Stimulated activated CD4-positive, alpha-beta T cell treated with anti-CD3 and anti-CD28 coated beads, Interleukin-2, amount 100 ng/mL, for 4 hours (primary cell): ENCODE measurements at places on chromosomes 11 and 22.

DNA sequence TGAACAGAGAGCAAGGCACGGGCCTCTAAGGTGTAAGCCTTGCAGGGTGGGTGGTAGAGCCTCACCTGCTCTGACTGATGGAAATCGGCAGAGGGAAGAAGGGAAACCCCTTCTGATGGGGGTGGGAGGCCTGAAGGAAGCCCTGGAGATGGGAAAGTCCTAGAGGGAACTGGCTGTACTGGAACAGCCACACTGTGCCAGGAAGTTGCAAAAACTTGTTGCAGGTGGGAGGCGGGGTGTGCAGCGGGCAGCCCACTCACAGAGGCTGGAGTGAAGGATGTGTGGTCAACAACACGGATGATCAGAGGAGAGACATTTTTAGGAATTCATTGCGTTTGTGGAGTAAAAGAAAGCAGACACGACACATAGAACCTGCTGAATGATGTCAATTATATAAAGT, 91.3 kb downstream of the ZC3H12C start:
- no peak for DNase-seq

- DNase-seq, result no peak
Observed at GRCh38 chr22:44659140-44659539, 42.9 kb upstream of the PRR5 start.

DNA sequence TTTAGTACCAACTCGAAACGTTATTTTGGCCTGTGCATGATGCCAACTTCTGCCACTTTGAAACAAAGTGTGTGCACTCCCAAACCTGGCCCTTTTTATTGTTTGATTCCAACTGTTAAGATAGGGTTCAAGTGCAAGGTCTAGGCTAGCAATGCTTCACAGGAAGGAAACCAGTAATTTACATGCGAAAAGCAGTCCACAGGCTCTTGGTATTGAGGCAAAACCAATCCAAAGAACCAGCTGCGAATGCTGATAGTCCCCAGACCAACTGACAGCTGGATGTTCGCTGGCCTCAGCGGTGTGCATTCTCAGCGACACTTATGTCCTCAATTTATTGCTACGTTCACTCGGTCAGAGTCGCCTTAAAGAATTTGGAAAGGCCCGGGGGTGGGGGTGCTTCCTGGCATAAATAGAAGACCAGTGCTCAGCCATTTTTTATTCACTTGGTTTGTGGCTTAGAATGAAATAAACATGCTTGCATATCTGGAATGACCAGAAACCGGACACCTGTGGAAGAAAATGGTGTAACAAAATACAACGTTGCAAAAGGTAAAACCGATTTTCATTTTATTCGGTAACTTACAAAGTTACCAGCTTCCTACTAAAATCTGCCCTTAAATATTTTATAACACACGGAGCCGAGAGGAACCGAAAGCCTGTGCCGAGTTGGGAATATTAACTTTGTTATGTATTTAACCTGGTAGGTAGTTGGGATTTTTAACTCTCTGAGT, 1.6 kb downstream of the CPT1A start:
- no peak for DNase-seq

- DNase-seq, result no peak
Observed at GRCh38 chr11:2203440-2204259, 32.0 kb upstream of the TH start.

- DNase-seq, result no peak
Observed at GRCh38 chr11:117914991-117915618, 14.1 kb downstream of the TMPRSS13 start.

- no peak for DNase-seq
Observed at GRCh38 chr22:29710922-29711593, 8.7 kb upstream of the CABP7 start.

- DNase-seq, result no peak
Observed at GRCh38 chr11:111303461-111303860, 5.1 kb downstream of the POU2AF3 start.

GRCh38 chr11:104665641-104666040, 232.6 kb downstream of the CASP12 start:
- no peak for DNase-seq

DNA sequence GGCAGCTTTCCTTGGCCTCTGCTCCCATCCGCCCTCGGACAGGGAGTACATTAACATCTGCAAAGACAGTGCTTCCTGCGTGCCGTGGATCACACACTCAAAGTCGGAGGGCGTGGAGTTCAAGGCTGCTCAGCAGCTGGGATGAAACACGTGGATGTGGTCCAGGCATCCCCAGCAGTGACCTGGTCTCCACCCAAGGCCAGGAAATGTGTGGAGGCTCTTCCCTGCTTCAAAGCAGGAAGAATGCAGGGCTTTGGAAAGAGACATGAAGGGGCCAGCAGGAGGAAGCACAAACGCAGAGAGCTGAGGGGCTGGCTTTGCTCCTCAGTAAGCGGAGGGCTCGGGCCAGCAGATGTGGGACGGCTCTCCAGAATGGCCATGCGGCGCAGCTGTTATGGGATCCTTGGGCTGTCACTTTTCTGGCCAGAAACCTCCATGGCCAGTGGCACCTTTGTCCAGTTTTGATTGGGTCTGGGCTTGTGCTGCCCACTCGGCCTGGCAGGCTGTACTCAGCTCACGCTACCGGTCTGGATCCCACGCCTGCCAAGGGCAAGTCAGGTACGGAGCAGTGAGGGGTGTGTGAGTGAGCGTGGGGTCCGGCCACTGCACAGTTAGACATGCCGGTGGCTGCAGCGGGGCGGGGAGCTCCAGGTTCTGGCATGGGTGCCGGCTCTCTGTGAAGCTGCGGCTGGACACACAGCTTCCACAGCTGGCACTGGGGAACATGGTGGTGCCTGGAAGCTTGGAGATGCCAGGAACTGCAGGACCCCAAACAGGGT, 438.0 kb downstream of the TBC1D22A start:
- DNase-seq, result no peak

GRCh38 chr11:130762638-130763037, 153.6 kb downstream of the SNX19 start:
- no peak for DNase-seq

GRCh38 chr11:123273616-123274015, 78.6 kb upstream of the CLMP start:
- DNase-seq, result no peak

DNA sequence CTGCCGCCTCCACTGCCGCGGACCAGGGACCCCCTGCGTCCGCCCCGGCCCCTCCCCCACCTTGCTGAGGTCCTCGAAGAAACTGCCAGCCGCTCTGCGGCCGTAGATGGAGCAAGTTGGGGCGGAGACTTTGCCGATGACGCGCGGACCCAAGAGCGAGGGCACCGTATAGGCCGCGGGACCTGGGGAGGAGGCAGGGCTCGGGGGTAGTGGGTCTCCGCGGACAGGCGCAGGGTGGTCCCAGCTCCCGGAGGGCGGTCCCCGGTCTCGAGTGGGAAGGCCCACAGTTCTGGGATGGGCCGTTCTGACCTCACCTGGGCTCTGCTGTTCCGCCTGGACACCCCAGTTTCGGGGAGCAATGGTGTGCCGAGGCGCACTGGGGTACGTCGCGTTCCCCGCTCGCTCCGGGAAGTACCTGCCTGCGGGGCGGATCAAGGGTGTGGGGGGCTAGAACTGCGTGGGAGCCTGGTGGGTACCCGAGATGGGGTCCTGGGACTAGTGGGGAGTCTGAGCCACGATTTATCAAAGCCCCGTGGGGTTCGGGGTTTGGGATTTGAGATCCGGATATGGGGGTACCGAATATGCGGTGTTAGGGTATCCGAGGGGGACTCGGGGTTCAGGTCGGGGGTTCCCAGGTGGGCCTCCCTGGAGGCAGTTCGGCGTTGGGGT, 1.2 kb upstream of the TYMP start:
- peak; percentile 77 for DNase-seq

DNA sequence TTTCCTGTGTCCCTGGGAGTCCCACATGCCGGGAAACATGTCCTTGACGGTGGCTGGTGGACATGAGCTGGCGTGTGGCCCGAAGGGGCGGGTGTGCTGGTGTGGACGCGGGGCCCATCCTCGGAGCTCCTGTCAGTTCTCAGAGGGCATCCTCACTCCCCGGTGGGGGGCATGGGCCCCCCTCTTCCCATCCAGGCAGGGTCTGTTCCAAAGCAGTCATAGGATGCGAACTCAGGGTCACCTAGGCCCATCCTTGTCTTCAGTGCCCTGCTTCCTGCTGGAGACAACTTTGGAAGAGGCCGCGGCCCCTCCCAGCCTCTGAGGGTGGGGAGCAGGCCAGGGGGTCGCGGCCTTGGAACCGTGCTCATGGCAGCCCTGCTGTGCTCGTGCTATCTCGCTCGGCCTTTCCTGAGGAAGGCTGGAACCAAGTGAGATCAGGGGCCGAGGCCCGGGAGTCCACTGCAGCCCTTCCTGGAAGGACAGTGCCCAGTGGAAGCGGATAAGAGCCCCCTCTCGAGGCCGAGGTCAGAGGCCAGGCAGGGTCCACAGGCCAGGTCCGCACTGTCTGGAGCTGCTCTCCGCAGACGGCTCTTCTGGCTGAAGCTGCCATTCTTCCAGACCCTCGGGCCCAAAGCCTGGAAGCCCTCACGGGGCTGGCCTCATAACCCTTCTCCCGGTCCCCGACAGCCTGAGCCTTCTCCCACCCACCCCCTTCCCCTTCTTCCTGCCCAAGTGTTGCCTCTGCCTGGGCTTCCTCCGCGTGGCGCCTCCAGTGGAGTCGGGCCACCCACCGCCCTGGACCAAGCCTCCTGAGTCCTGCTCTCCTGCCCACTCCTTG, 8.7 kb downstream of the GRK2 start:
- DNase-seq, result no peak

- no peak for DNase-seq
Observed at GRCh38 chr11:57601297-57601696, 3.8 kb downstream of the SERPING1 start.

DNA sequence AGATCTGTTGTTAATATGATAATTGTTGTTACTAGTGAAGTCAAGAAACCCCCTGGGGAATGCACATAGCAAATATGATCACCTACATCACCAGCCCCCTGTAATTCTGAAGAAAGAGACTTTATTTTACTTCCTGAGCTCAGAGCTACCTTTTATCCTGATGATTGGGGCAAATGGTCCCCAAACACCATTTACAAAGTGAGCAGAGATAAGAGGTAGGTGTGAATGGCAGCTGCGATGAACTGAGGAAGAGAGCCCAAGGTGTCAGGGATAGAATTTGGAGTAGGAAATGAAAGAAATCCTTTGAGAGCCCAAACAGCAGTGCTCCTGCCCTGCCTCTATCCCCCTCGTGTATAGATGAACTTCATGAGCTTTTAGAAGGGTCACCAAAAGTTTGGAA, 69.1 kb downstream of the TENM4 start:
- DNase-seq, result no peak

DNA sequence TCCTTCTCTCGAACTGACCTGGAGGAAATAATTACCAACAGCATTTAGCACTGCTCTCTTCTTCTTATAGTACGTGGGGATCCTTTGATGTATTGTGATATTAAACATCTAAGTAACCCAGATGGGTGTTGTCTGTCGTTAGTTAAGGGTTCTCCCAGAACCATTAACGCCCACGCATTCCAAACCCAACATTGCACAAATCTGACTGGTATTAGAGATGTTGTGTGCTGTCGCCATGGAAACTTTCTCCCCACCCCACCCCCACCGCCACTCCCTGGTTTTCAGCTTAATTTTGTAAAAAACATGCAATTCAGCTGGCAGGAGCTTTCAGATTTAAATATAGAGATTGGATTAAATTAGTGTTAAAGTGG, 1495.2 kb downstream of the TBC1D22A start:
- no peak for DNase-seq

- no peak for DNase-seq
Observed at GRCh38 chr22:44108076-44108475, 72.6 kb upstream of the PARVG start.

DNA sequence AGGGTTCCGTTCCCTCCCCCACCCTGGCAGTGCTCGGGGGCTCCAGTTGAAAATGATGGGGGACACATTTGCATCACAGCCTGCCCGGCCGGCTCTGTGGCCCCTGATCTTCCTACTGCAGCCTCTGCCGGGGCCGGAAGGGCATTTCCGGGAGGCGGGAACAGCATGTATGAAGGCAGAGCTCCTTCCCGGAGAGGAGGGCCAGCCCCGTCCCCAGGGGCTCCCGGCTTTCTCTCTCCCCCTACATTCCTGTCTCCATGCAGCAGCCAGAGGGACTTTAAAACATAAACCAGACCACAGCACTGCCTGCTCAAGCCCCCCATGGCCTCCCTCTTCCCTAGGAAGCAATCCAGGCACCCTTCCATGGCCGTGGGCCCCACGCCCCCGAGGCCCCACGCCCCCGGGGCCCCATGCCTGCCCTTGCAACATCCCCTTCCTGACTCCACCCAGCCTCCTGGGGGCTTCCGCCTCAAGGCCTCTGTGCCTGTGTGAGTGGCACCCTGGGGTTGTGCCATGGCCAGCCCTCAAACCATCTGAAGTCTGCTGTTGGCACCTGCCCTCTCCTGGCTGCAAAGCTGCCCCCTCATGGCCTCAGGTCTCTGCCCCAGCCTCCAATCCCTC, 73.1 kb downstream of the CDKN1C start:
- DNase-seq, result no peak

GRCh38 chr11:39992551-39992950, 1466.9 kb downstream of the LRRC4C start:
- no peak for DNase-seq

GRCh38 chr11:77568916-77569675, 20.7 kb upstream of the AQP11 start:
- DNase-seq, result no peak

DNA sequence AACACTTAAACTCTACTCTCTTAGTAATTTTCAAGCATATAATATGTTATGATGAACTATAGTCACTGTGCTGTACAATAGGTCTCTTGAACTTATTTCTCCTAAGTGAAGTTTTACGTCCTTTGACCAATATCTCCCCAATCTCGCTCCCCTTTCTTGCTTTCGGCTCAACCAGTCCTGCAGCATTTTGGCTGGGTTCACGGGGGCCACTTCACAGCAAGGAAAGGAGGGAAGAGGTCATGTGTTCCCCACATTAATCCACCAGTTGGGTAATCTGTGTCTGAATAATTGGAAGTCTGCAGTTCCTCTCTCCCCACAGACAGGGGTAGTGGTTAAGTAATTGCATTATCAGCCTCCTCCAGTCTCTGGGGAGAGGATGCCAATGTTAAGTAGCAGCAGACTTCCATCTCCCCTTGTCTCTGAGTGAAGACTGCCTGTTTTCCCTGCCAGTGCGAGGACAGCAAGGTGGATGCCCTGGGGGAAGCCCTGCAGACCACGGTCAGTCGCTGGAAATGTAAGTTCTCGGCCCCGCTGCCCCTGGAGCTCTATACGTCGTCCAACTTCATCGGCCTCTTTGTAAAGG, 59.2 kb upstream of the CRTAM start:
- DNase-seq, result no peak

GRCh38 chr22:48425091-48425506, 1402.6 kb downstream of the BRD1 start:
- no peak for DNase-seq

DNA sequence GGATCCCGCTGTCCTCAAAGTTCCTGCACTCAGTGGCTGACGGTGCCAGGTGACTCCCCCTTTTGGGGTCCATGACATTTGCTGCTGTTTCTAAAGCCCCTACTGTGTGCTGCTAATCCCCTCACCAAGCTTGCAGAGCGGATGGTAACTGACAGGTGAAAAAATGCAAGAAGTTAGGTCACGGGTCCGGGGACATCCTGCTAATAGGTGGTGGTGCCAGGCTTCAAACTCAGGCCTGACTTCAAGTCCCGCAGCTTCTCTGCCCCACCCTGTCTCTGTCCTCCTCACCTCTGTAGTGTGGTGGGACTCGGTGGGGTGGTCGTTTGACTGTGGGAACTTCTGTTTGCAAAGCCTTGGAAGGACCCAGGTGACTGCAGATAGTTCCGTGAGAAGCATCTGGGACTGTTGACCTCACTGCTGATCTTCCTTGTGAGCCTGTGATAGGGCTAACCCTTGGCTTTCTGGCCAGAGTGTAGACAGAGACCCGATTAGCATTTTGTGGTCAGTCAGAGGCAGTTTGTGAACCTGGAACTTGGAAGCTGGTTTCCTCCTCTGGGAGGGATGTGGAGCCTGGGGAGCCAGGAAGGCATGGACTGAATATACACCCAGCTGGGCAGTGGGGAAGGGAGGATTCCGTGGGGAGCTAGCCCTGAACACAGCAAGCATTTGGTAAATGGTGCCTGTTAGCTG, 115.4 kb upstream of the OR4B1 start:
- DNase-seq, result no peak
